Stimulated activated CD4-positive, alpha-beta T cell treated with anti-CD3 and anti-CD28 coated beads, Interleukin-4, amount 100 ng/mL, for 24 hours (primary cell): ENCODE measurements at places on chromosomes 12 and 14.
A peak's percentile ranks its signal among the peaks of the same experiment; 100 is the strongest.

DNA sequence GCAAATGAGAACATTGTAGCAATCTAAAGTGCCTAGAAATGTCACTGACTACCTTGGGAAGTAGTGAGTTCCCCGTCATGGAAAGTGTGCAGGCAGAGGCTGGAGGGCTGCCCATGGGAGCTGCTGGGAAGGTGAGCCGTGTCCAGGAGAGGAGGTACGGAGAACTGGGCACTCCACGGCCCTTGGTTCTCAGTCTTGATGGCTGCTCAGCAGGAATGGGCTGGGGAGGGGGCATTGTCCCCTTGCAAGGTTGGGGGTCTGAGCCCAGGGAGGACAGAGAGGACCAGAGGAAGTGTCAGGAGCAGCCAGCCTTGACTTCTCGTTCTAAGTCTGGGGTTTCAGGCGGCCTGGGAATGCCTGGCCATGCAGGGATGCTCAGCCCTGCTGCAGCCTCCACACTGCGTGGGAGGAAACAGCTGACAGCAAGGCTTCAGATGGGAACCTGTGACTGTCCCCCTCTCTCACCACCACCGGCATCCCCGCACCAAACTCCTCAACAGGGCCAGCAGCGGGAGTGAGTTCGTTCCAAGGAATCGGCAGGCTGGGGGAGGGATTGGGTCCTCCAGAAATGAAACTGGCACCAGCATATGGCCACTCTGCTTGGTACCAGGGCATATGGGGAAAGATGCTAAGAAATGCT, 140.2 kb downstream of the BCL11B start:
- DNase-seq: no peak

- no peak for DNase-seq
Measured at GRCh38 chr14:45003924-45004323, 41.9 kb downstream of the TOGARAM1 start.

GRCh38 chr14:59132796-59133494, 55.5 kb upstream of the DAAM1 start:
- DNase-seq: no peak

DNA sequence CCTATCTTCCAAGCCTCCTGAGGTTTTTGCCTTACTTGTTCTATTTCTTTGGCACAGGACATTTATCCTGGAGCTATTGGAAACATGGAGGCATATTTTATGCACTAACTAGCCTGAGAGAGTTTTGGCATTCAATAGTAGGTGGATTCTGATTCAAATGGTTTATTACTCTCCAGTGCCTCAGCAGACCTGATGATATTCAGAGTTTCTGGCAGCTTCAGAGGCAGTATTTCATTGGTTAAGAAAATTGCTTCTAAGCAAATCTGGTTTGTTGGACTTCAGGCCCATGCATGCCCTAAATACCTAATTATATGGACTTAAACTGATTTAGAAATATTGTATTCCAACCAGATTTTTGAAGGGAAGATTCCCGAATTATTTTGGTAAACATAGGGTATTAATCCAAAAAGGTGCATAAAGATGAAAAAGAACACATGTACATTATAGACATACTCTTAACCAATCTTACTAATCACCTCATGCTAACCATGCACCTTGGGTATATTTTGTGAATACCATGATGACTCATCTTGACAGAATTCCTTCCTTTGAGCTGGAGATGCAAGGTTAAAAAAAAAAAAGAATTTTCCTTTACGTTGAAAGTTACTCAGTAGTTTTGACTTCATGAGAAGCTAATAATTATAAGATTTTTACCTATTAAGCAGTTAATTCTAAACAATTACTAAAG, 44.3 kb upstream of the KTN1 start:
- DNase-seq: no peak

DNA sequence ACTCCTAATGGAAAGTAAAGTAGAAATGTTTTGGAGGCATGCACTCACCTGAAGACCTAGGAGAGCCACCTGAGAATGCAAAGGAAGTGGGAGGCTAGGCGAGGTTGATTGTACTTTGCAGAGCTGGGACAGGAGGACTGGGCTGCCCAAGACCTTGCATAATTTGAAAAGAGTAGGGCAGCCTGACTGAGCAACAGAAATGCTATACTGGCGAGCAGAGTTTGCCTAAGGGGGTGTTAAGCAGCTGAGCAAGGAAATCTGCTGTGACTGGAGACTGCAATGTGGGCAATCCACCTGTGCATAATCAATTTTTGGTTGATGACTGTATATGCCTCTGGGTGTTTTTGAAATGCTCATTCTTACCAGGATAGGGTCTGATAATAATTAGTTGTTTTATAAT, 834.1 kb downstream of the TRHDE start:
- DNase-seq: no peak

GRCh38 chr14:55051423-55052268, at the start of gene MAPK1IP1L:
TSS of gene MAPK1IP1L (plus strand) at chr14:55051647. CDS start at chr14:55061684, 10,037 bp downstream.
- DNase-seq: peak; percentile 89

DNA sequence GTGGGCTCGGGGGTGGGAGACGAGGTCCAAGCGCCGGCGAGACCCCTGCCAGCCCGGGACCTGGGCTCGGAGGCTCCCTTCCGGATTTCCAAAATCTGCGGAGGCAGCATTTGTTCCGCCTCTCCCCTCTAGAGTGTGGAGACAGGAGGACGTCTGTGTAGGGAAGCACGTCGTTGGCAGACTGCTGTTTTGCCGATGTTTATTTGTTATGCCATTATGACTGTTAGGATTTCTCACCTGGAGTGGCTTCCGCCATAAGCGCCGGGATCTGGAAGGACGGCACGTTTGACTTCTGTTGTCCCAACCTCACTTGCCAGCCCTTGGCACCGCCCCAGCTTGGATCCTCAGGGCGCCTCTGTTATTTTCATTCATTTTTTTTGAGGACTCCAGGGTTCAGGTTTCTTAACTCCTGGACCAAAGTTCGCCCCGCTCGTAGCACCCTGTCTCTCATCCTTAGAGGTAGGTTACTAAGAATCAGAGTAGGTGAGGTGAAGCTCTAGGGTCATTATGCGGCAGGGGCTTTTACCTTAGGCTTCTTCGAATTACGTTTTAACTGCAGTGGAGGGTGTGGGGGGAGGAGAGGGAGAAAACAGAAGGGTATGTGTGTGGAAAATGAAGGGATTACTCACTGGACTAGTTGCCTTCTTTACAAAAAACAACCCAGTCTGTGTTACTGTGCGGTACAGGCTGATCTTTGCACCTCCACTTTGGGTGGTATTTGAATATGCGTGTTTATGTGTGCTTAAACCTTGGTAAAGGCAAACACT, 547 bp upstream of the PYGL start:
- DNase-seq: no peak
